ENCODE measurements at places on chromosomes 5 and 9. TPM values are rescaled to one million over a fixed set of nuclear protein-coding genes. Genes with fewer than 3 reads are reported as not detected.

PCDHAC2 gene
- not detected for total RNA-seq

SPATA31A7 gene
- total RNA-seq = not detected

TAF11L12 gene
- not detected for total RNA-seq

KCNN2 gene
- total RNA-seq = not detected

- no peak for DNase-seq
These were observed 146.4 kb downstream of the PALM2AKAP2 start for GRCh38 chr9:109926421-109926869.

Data from CD8-positive, alpha-beta memory T cell (primary cell).